CD4-positive, alpha-beta T cell treated with Interleukin-2 at 100 ng/mL for 4 hours (primary cell): ENCODE measurements at places on chromosomes 7 and 10.

DNA sequence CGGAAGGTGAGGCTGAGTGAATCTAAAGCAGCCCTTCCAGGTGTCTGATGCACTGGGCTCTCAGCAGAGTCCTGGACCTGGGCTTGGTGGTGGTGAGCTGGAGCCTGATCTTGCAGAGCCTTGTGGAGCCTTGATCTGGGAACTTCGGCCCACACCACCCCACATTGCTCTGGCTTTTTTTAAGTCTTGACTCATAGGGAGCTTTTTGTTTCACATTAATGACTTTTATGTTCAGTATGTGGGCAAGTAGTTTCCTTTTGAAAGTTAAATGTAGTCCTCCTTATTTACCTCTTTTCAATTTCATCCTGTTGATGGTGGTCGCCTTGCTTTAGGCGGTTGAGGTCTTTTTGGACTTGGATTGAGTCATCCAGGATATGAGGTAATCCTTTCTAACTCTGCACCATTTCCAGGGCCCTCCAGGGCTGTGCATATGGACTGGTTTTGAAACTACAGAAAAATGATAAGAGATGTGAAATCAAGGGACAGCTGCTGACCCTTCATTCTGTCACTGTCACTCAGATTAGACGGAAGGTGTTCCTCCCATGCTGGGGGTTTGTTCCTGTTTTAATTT is 2.9 kb upstream of the NRAP start:
- DNase-seq: no peak

DNA sequence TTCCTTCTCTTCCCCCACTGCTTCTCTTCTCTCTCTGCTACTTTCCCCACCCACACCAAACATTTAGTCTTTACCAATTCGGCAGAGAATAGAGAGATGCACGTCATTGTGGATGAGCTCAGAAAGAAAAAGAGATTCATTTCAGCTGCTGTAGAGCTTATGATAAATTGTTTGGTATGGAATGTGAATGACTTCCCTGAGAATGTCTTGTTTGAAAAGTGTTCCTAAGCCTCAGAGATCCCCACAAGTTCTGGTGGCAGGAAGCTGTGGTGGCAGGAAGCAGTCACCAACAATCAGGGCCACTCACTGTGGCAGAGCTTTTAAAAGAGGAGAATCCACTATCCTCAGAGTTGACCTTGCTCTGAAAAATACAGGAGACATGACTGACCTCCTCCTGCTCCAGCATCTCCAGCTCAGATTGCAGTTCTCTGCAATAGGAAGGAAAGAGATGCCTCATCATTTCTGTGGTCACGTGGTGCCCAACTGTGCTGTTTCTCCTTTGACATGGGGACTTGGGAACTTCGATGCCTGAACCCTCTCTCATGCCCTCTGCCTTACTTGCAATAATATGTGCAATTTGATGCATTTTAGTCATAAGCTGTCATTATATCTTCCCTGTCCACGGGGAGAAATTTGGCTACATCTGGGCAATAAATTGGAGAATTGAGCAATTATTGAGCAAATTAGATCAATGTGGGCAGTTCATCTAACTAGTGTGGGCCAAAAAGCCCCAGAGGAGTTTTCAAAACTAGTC is 76.5 kb downstream of the BMPER start:
- DNase-seq: no peak

DNA sequence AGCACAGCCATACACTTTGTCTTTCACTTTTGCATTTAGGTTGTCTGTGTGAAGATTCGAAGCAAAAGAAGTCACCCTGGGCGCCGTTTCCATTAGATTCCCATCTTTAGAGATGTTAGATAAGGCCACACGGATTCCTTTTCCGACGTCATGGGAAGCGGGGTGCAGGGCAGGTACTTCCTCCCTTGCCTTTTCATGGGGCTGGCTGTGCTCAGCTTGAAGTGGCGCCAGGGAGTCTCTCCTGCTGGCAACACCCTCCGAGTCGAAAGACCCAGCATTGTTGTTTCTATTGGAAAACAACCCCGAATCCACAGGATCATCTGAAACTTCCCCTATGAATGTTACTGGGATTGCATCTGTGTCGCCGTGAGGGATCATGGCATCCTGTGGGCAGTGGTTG is 246.4 kb upstream of the GRB10 start:
- DNase-seq: no peak

DNA sequence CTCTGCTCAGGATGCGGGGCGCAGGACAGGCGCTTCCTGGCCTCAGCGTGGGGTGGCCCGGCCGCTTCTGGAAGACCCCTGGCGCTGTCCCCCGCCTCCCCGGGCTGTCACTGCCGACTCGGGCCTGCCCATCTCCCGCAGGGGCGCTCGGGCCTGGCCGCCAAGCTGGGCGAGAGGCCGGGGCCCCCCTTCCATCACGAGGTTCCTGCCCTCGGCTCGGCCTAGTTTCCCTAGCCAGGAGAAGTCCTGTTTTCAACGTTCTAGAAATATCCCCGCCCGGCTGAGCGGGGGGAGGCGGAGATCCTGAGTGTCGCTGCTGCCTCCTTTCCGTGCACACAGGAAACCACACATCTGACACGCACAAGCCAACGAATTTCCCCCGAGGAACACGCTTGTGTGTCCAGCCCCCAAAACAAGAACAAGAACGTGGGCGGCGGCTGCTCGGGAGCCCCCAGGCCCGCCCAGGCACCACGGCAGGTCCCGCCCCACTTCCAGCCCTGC is 33.7 kb downstream of the AP5Z1 start:
- peak; percentile 12 for DNase-seq

DNA sequence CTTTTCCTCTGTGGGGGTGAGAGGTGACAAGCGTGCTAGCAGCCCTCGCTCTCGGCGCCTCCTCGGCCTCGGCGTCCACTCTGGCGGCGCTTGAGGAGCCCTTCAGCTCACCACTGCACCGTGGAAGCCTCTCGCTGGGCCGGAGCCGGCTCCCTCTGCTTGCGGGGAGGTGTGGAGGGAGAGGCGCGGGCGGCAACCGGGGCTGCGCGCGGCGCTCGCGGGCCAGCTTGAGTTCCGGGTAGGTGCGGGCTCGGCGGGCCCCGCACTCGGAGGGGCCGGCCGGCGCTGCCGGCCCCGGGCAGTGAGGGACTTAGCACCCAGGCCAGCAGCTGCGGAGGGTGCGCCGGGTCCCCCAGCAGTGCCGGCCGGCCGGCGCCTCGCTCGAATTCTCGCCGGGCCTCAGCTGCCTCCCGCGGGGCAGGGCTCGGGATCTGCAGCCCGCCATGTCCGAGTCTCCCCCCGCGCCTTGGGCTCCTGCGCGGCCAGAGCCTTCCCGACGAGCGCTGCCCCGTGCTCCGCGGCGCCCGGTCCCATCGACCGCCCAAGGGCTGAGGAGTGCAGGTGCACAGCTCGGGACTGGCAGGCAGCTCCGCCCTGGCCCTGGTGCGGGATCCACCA is 352.8 kb upstream of the PODXL start:
- DNase-seq: no peak

DNA sequence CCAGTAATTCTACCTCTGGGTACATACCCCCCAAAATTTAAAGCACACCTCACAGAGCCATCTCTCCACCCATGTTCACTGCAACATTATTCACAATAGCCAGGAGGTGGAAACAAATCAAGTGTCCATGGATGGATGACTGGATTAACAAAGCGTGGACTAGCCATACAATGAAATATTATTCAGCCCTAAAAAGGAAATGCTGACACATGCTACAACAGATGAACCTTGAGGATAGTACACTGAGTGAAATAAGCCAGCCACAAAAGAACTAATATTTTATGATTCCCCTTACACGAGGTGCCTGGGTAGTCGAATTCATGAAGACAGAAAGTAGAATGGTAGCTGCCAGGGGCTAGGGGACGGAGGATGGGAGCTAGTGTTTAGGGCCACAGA is 31.1 kb upstream of the PTPRN2 start:
- no peak for DNase-seq

DNA sequence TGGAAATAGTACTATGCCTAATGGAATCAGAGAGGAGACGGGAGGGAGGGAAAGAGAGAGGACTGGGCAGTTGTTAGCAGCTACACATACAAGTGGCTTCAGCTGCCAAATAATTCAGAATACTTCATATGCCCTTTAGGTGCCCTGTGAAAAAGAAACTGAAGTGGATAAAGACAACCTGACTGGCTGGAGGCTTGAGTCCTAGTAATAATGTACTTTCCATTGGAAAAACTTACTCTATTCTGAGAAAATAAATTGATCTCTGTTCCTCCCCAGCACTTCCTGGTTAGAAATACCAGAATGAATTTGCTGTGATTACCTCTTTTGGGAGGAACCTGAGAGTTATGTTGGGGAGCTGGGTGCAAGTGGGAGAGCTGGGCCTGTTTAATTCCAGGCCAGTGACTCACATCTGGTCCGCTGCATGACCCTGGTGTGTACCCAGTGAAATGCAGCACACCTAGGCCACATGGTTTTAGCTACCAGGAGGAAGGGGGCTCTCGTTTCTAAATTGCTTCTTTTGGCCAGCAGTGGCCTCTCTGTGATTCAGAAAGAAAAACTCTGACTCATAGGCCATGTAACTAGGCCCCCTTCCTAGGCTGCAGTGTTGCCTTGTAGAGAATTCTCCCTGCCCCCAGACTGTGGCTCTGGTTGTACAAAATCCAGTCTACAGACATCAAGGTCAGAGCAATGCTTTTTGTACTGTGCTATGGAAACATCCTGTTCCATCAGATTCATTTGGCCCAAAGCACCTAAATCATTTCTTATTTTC is 6.5 kb downstream of the AGFG2 start:
- peak; percentile 70 for DNase-seq

DNA sequence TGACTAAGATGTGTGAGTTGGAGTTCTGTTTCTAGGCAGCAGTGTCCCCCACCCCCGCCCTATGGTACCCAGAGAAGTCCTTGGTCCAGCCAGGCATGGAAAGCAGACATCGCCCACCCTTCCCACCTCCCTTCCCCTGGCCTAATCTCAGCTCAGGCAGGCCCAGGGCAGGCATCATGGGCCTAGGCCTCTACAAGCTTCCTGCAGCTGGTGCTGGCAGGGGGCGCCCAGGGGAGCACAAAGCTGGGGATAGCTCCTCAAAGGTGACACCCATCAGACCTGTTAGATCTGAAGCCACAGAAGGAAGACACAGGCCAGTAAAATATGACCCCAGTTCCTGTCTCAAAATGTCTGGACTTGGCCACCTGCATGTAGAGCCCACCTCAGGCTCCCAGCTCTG is 18.9 kb upstream of the UNC5B start:
- no peak for DNase-seq
